Hematopoietic multipotent progenitor cell treated with erythropoietin and hydrocortisone succinate and interleukin-3 and kit ligand, for 8 days (in vitro differentiated cells): ENCODE measurements at places on chromosomes 2 and 18.

DNA sequence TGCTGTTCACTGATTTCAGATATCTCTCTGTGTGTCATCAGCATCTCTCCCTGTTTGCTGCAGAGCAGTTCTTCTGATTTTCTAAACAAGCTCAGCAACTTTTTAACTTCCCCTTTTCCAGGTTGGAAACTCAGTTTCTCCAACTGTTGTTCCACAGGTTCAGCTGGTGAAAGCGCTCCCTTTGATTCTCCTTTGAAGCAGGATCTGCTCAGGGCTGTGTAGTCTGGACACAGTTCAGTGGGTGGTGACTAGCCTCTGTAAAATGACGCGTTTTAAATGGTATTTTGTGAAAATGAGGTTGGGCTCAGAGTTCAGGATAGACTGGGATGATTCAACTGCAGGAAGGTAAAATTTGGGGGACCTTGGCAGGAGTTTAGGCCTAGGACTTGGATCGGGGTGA lies 106.3 kb downstream of the TRIM43 start:
- no peak for DNase-seq

DNA sequence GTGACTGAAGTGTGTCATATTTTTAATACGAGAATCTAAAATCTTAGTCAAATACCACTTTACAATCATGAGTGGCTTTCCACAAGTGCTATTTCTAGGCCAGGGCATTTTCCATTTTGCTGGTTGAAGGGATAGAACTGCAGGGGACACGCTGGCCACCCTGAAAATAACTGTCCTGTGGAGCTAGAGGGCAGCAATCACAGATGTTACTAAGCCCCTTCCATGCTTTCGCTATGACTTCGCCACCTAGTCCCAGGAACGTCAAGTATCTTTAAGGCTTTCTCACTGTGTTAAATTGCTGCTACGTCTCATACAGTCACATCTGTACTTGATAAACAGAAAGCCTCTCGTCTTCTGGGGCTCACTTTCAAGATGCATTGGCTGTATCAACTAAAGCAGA lies 171.8 kb downstream of the CDH2 start:
- DNase-seq, result no peak

- DNase-seq, result peak; percentile 9
Measured at GRCh38 chr18:35038881-35039491, 2.2 kb upstream of the MAPRE2 start.

DNA sequence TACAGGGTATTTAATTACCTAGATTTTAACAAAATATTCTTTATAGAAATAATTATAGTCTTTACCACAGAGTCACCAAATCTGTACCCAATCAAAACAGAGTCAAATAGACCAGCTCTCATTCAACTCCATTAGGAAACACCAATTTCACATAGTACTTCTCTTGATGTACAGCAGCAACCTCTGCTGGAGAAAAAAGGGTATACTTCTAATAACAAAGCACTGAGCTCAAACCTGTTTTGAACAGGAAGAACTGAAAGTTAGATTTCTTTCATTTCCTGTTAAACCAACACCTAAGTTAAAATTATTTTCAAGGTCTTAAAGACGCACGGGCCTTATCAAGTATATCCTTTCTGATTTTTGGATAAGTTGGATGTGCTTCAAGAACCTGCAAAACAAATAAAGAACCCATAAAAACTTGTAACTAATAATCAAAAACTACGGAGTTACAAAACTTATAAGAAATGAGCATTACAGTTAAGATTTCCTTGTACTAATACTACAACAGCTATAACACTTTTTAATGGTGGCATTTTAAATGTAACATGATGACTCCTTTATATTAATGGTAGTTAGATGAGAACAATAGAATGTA lies 79.0 kb downstream of the TTC21B start:
- peak; percentile 65 for DNase-seq

- no peak for DNase-seq
Measured at GRCh38 chr18:56823986-56824565, 172.9 kb downstream of the WDR7 start.

GRCh38 chr2:63093502-63093901 lies 42.9 kb downstream of the OTX1 start:
- no peak for DNase-seq

GRCh38 chr2:190459881-190460280 lies 51.7 kb downstream of the MFSD6 start:
- peak; percentile 95 for DNase-seq

- no peak for DNase-seq
Measured at GRCh38 chr2:142223309-142223708, 92.5 kb upstream of the LRP1B start.

DNA sequence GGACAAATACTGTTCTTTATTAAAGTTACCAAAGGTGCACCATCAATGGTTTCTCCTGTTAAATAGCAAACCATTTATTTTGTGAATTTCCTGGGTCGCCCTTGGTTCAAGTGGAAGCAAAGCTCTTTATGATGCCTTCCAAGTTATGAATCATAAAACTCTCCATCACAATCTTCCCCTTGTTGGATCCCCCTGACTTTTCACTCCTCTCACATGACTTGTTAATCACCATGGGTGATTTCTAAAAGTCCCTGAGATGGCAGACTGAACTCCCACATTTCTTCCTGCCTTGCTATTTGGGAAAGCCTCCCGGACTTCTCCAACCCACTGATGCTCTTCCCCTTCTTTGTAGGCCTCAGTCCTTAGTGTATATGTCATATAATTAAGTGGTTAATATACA lies 176.0 kb downstream of the THADA start:
- no peak for DNase-seq

DNA sequence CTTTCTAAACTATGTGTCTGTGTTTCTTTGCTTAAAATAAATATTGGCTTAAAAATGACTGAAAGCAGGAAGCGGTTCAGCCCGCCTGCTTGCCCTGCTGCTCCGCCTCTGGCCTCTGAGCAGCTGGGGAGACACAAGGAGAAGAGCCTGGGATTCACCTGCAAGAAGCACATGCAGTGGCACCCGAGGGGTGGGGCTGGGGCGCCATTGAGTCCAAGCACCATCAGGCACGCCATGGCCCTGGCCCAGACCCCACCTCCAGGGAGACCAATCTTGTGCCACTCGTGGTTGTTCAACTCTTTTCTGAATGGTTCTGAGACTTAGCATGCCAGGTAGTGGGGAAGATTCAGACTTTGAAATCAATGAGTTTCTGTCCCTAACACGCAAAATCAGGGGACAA lies 495.5 kb upstream of the MYT1L start:
- no peak for DNase-seq

GRCh38 chr2:237665713-237666143 lies 38.3 kb downstream of the LRRFIP1 start:
- no peak for DNase-seq

GRCh38 chr18:68083131-68083530 lies 566.6 kb upstream of the DSEL start:
- DNase-seq, result no peak

DNA sequence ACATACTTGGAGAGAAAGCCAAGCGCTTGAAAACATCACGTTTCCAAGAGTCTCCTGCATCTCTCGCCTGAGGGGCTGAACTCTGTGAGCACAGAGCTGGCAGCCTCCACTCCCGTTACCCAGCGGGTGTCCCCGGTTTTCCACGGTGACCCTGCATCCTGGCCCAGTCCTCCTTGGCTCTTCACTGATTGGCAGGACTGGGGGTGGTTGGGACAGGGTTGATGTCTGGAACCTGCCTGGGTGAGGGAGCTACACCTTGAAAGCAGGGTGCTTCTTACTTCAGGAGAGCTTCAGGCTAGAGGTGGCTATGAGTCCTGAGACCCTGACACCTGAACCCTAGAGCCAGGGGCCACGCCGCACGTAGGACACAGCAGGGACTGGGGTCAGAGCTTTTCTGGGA lies 234.1 kb downstream of the DYSF start:
- DNase-seq, result no peak

GRCh38 chr18:56560992-56561391 lies 77.4 kb downstream of the TXNL1 start:
- DNase-seq, result no peak

- no peak for DNase-seq
Measured at GRCh38 chr2:149334156-149334555, 3.8 kb downstream of the LYPD6 start.

- DNase-seq, result no peak
Measured at GRCh38 chr2:9410108-9410507, 13.2 kb downstream of the ITGB1BP1 start.

- DNase-seq, result no peak
Measured at GRCh38 chr2:238710032-238710735, 137.7 kb upstream of the TWIST2 start.

- DNase-seq, result no peak
Measured at GRCh38 chr2:100941646-100942240, 60.3 kb upstream of the RPL31 start.

GRCh38 chr2:133480707-133481429 lies 87.4 kb downstream of the NCKAP5 start:
- DNase-seq, result no peak

GRCh38 chr2:126399001-126399400 lies 257.0 kb upstream of the GYPC start:
- peak; percentile 49 for DNase-seq

DNA sequence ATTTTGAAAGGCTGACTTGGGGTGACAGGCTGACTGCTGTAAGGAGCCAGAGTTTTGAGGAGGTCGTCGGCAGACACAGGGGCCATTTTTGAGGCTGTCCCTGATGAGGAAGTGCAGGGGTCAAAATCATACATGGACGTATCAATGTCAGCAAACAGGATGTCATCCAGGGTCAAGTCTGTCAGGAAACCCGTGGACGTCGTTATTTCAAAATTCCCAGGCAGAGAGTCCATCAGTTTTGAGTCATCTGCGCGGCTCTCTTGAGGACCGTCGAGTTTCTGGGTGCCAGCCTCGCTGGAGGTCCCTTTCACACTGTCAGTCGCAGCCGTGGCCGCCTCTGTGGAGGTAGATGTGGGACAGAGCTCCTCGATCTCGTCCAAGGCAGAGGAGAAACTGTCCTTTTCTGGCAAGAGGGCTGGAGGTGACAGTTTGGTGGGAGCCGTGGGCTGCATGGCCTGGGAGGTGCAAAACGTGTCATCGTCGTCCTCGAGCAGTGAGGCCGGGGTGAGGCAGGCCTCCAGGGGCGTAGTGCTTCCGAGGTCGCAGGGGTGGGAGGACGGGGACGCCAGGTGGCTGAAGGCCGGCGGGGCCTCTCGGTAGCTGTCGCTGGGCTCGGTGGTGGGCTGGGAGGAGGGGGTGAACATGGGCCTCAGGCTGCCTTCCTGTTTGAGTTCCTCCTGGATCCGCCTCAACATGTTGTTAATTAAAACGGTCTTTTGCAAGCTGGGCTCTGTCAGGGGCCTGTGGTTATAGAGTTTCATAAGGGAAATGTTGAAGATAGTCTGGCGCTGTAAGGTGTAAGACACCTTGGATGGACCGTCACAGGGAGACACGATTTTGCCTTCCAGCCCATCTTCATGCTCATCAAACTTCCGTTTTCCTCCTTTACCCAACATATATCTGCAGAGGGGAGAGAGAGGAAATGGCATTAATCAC lies 17.5 kb downstream of the SERTAD2 start:
- no peak for DNase-seq

GRCh38 chr2:2647141-2647541 lies 316.1 kb upstream of the MYT1L start:
- no peak for DNase-seq

DNA sequence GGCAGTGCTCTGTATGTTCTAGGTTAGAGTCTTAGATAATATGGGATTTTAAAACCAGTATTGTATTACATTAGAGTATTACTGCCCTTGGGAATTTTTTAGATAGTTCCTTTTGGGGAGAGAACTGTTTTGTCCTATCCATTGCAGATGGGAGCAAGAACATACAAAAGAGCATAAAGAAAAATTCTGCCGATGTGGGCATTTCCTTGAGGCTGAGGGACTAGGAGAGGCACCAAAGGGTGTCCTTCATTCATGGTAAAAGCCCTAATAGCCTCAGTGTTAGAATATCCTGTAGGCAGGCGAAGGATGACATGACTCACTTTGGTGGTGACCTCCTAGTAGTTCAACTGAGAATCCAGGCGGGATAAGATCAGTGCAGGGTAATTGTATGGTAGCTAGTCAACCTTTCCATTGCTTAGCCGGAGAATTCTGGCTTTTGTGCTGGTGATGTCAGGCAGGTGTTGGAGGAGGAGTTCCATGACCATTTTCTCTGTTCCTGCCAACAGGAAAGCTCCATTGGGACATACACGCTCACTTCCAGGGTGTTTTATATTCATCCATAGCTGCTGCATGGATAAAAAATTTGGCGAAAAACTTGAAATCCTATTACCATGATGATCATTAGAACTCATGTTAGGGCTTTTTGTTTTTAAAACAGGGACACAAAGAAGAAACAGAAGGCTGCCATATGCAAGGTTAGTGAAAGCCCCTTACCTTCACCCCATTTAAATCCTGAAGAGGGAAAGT lies 28.1 kb downstream of the EPAS1 start:
- no peak for DNase-seq

- no peak for DNase-seq
Measured at GRCh38 chr2:27730980-27731691, 40.4 kb upstream of the MRPL33 start.

DNA sequence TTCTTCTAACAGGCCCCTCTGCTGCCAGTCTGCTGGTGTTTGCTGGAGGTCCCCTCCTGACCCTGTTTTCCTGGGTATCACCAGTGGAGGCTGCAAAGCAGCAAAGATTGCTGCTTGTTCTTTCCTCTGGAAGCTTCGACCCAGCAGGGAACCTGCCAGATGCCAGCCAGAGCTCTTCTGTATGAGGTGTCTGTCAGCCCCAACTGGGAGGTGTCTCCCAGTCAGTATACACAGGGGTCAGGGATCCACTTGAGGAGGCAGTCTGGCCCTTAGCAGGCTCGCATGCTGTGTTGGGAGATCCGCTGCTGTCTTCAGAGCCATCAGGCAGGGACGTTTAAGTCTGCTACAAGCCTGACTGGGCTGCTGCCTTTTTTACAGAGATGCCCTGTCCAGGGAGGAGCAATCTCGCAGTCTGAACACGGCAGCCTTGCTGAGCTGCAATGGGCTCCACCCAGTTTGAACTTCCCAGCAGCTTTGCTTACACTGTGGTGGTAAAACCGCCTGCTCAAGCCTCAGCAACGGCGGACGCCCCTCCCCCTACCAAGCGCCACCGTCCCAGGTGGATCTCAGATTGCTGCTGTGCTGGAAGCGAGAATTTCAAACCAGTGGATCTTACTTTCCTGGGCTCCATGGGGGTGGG lies 29.9 kb downstream of the CHCHD5 start:
- no peak for DNase-seq

DNA sequence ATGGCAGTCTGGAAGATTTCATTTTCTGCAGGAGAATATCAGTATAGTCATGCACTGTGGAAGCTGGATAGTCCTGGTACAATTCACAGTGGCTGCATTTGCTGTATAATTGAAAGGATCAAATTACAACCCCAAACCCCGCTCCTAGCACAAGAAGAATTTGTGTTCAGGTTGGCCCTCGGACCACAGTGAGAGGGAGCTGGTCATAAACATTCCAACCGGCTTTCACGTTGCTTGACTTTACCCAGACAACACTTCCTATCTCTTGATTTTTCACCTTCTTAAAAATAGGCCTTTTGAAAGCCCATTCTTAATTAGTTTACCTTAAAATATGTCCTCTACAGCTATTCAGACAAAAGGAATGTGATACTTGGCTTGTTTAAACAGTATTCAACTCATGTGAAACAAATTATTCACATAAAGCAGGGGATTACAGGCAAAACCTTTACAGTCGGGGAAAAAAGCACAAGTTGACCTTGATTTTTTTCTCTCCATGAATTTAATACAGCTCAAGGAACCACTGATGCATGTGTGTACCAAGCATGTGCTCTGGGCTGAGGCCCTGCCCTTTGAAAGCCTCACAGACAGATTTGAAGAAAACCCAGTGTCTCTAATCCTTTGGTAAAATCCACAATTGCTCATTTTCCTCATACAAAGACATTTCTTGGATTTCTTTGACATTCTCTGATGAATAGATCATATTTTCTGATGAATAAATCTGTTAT lies 143.0 kb upstream of the SOX11 start:
- no peak for DNase-seq
